Peyer's patch (tissue), 4 donors: ENCODE measurements at places on chromosomes 3 and 15. TPM values are rescaled to one million over a fixed set of nuclear protein-coding genes. Genes with fewer than 3 reads are reported as not detected.

DNA sequence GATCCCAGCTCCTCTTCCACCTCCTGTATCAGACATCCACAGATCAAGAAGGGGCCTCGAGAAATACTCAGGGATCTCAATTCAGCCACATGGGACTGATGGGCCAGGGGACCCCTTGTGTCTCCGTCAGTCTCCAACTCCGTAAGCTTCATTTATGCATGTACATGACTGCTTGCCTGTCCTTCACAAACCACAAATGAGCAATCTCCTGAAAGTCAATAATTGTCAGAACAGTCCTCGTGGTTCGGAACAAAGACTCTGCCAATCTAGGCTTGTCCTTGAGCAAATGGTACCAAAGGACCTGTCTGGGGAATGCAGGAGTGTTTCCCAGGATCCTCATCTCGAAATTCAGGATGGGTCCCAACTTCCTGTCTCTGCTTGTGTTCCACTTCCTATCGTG, 20.8 kb downstream of the SLC12A8 start:
- no peak overlapping the region for H3K4me3 ChIP-seq
- no peak for DNase-seq
- H3K36me3 ChIP-seq: no peaks in the 10 kb centered on the region
- no peak overlapping the region for H3K27ac ChIP-seq

DNA sequence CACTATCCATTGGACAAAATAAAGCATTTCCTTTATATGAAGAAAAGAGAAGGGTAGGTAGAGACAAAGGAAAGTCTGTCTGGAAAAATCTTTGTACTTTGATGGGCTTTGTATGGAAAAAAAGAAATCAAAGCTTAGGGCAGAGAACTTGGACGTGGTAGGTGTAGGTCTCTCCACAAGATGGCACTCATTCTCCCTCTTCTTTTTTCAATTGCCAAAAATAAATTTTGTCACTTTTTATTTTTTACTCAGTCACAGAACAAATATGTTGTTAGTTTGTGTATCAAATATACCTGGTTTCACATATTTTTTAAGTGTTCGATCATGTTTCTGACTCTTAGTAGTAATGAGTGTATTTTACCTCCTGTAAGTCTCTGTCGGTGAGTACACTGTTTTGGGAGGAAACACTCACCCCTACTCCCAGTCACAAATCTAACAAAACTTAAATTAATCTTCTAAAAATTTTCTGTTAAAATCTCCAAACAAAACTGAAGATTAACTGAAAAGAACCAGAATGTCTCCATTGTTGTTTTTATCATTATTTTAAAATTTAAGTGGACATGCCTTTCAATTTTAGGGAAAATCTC, 415.8 kb upstream of the GOLIM4 start:
- no peak for DNase-seq
- H3K27me3 ChIP-seq: no peaks in the 10 kb centered on the region

GRCh38 chr3:144055604-144056003, 84.0 kb downstream of the DIPK2A start:
- no peak overlapping the region for H3K27ac ChIP-seq
- no peaks in the 10 kb centered on the region for H3K36me3 ChIP-seq
- no peak for DNase-seq
- no peaks in the 10 kb centered on the region for H3K27me3 ChIP-seq

DNA sequence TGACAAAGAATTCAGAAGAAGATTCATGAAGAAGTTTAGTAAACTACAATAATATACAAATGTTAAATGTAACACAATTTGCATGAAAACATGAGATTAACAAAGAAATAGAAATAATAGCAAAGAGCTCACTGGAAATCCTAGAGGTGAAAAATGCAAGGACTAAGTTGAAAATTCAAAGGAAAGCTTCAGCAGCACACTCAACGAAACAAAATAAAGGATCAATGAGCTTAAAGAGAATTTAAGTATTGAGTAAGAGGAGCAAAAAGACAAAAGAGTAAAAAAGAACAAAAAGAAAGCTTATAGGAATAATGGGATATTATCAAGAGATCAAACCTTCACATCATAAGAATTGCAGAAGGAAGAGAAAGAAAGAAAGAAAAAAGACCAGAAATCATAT, 583.8 kb upstream of the NECTIN3 start:
- H3K36me3 ChIP-seq: no peaks in the 10 kb centered on the region
- H3K27ac ChIP-seq: no peak overlapping the region
- no peaks in the 10 kb centered on the region for H3K4me1 ChIP-seq
- no peaks in the 10 kb centered on the region for H3K27me3 ChIP-seq

- no peaks in the 10 kb centered on the region for H3K27me3 ChIP-seq
- DNase-seq: no peak
- H3K4me1 ChIP-seq: no peaks in the 10 kb centered on the region
- H3K36me3 ChIP-seq: peaks cover 9% of the 10 kb centered on the region
Observed at GRCh38 chr15:57235873-57236272, 140.4 kb upstream of the CGNL1 start.

GRCh38 chr3:99659032-99659431, 20.6 kb downstream of the COL8A1 start:
- no peaks in the 10 kb centered on the region for H3K4me1 ChIP-seq
- no peaks in the 10 kb centered on the region for H3K36me3 ChIP-seq
- no peak overlapping the region for H3K4me3 ChIP-seq
- H3K27ac ChIP-seq: no peak overlapping the region
- H3K27me3 ChIP-seq: no peaks in the 10 kb centered on the region

- H3K4me3 ChIP-seq: no peak overlapping the region
- no peak for DNase-seq
- H3K4me1 ChIP-seq: no peaks in the 10 kb centered on the region
- H3K27ac ChIP-seq: no peak overlapping the region
- H3K27me3 ChIP-seq: no peaks in the 10 kb centered on the region
Observed at GRCh38 chr3:44932986-44933944, 42.7 kb downstream of the ZDHHC3 start.

DNA sequence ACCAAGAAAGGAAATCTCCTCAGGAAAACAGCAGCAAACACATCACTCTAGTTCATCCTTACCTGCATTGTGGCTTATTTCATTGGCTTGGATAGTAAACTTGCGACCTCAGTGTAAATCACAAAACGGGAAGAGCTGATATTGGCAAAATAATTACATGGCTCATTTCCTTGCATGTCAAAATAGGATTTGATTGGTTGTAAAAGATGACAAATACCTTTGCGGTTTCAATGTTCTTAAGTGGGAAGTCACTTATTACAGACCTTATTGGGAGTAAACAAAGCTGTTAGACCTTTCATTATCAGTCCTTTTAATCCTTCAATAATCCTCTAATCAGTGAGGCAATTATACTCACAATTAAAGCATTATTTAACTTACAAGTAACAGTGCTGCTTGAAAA, 590.6 kb downstream of the MAGI1 start:
- H3K4me3 ChIP-seq: no peak overlapping the region
- H3K36me3 ChIP-seq: no peaks in the 10 kb centered on the region
- H3K27ac ChIP-seq: no peak overlapping the region
- no peak for DNase-seq

GRCh38 chr3:194977356-194977755, 291.7 kb downstream of the FAM43A start:
- H3K4me3 ChIP-seq: no peak overlapping the region
- H3K36me3 ChIP-seq: no peaks in the 10 kb centered on the region
- no peak overlapping the region for H3K27ac ChIP-seq
- no peak for DNase-seq

- no peak overlapping the region for H3K4me3 ChIP-seq
- H3K27ac ChIP-seq: no peak overlapping the region
- H3K36me3 ChIP-seq: no peaks in the 10 kb centered on the region
- H3K4me1 ChIP-seq: no peaks in the 10 kb centered on the region
Observed at GRCh38 chr15:55873024-55873720, 120.2 kb downstream of the NEDD4 start.

DNA sequence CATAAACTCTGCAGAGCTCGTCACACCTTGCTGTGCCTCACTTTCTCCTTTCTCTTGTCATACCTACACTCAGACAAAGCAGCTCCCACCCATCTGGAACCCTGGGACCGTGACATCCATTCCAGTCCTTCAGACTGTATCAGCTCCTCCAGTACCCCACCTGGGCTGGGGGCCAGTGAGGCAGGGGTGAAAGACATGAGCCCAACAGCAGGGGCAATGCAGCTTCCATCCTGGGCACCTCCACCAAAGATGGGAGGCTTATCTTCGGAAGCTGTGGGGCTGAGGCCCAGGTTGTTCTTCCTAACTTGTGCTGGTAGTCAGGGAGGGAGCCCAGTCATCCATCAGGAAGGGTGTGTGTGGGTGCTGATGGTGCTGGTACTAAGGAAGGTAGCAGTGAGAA, 109.2 kb downstream of the EEFSEC start:
- H3K27me3 ChIP-seq: no peaks in the 10 kb centered on the region
- DNase-seq: no peak
- H3K4me1 ChIP-seq: no peaks in the 10 kb centered on the region

GLDN gene
- 0.13 TPM for total RNA-seq

PLA2G4E gene
- total RNA-seq: not detected

PPP2R3A gene
- 26.1 TPM for total RNA-seq

LRRC2 gene
- total RNA-seq: 0.95 TPM

IGSF10 gene
- total RNA-seq: 0.70 TPM

COL6A5 gene
- total RNA-seq: 1.7 TPM
